NCI-H1105 (cell line): ENCODE measurements at places on chromosomes 3 and 15.

DNA sequence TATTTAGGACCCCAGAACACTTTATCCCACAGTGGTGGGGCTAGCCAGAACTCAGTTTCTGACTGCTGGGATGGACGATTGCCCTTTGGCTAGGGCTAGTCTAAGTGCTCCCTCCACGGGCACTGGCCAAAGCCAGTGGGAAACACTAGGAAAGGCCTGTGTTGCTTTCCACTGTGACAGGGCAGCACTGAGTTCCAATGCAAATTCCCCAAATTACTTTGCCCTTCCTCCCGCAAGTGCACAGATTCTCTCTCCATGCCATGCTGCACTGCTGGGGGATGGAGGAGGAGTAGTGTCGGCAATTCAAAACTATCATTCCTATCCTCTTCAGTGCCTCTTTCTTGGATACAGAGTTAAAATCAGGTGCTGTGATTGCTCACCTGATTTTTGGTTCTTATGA, 100.0 kb downstream of the SH3GL3 start:
- no peak for DNase-seq

- DNase-seq: no peak
Observed at GRCh38 chr3:141089339-141090152, 38.4 kb downstream of the SPSB4 start.

DNA sequence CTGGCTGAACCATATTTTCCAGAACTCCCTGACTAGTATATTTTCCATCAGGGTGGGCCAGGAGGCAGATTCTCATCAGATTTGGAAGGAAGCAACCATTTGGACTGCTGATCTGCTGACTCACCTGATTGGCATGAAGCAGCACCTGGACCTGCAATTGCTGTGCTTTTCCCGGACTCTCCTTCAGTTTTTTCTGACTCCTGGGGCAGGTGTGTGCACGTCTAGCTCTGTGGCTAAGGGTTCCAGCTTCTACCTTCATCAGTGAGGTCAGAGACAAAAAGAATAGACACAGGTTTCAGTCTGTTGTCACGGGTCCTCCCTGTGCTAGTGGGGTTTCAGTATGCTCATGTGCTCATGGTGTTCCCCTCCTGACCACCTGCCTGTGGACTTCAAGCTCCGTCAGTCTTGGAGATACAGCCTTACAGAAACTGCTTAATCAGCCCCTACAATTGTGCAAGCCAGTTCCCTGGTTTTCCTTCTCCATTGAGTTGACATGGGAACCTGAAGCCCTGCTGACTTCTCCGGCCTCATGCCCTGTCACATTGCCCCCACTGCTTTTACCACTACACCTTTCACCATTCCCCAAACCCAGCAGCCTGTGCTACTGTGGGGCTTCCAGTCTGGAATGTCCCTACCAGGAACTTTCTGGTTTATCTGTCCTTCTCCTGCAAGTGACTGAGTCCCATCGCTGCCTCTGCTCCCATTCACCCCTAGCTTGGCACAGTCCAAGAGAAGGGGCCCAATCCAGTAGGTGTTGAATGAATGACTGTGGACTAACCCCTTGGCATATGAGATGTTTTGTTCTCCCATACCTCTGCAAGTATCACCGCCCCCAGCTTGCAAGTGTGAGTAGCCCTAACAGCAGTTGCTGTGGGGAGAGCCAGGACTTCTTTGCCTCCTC, 31.7 kb downstream of the HMCES start:
- DNase-seq: peak; percentile 50

GRCh38 chr3:156274791-156275190, 154.4 kb downstream of the KCNAB1 start:
- DNase-seq: no peak

GRCh38 chr15:70219256-70219895, 121.7 kb upstream of the TLE3 start:
- no peak for DNase-seq

- DNase-seq: no peak
Observed at GRCh38 chr3:179149951-179150350, 1.8 kb downstream of the PIK3CA start.

- no peak for DNase-seq
Observed at GRCh38 chr3:52401551-52401950, 43.4 kb downstream of the SEMA3G start.

DNA sequence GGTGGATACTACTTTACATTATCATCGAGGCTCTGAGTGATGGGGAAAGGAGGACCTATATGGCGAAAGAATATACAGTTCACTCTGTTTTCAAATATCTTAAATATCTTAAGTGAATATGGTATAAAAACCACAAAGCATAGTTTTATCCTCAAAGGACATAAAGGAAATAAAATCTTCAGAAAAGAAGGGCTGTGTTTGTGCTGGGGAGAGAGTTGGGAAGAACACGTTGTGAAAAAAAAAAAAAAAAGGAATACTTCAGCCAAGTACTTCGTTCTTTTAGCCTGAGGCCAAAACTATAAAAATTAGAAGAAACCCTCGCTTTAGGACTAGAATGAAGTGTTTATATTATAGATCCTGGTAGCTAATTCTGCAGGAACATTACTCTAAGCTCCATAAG, 10.2 kb upstream of the TMEM212 start:
- no peak for DNase-seq

GRCh38 chr3:45223889-45224727, 2.0 kb downstream of the TMEM158 start:
- no peak for DNase-seq

DNA sequence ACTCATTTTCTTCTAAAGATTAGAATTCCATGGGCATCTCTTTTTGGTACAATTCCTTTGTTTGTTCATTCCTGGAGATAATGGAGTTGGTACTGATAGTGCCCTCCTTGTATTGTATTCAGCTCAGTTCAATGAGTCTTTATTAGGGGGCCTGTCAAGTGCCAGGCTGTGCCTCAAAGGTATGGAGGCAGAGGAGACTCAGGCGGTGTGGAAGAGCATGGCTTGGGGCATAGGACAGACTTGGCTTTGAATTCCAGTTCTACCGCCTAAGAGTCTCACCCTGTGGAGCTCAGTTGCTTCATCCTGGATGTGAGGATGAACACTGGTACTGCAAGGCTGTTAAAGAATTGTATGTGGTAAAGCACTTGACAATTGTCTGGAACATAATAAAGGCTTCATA, 196.6 kb upstream of the IL12A start:
- DNase-seq: no peak

- no peak for DNase-seq
Observed at GRCh38 chr15:61398310-61398709, 169.2 kb upstream of the RORA start.
